ENCODE measurements at places on chromosomes 5 and 9.

DNA sequence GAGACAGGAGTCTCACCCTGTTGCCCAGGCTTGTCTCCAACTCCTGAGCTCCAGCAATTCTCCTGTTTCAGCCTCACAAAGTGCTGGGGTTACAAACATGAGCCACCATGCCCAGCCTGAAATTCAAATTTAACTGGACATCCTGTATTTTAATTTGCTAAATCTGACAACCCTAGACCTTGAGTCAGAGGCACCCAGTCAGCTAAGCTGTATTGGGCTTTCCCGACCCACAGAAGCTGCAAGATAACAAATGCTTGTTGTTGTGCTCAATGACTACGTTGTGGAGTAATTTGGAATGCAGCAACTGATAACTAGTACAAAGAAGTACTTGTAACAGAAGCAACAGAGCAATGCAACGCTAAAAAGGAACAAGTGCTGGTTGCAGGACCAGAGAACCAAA lies 533.1 kb downstream of the NTRK2 start:
- H3K4me1 ChIP-seq: no peaks in the 10 kb centered on the region
- H3K27me3 ChIP-seq: no peaks in the 10 kb centered on the region
- H3K36me3 ChIP-seq: no peaks in the 10 kb centered on the region
- no peak overlapping the region for H3K27ac ChIP-seq
- DNase-seq: no peak

DNA sequence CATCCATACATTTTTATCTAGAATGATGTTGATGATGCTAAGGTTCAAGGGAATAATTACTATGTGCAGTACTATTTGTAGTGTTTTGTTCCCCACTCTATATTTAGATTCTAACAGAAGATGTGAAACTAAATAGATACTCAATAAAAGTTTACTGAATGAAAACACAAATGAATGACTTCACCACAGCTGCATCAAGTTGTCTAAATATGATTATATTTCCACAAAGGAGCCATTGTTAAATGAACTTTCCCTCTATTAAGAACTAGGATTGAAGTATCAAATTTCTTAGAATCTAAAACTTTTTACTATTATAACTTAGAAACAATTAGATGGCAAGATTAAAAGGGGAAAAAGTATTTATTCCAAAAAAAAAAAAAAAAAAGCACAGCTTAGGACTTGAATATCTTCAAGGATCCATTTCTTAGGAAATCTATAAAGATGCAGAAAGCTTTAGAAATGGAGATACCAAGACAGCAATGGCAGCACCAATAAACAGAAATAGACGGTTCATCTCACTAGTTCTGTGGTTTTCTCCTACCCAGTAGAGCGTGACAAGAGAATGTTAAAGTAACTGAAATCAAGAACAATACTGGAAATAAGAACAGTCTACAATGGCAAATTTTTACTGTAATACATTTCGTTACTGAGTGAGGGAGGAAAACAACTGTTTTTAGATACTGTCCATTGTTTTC lies 347.6 kb downstream of the EBF1 start:
- no peaks in the 10 kb centered on the region for H3K36me3 ChIP-seq
- no peaks in the 10 kb centered on the region for H3K27me3 ChIP-seq
- no peaks in the 10 kb centered on the region for H3K4me1 ChIP-seq
- H3K27ac ChIP-seq: no peak overlapping the region
- H3K4me3 ChIP-seq: no peak overlapping the region
- no peak for DNase-seq

DNA sequence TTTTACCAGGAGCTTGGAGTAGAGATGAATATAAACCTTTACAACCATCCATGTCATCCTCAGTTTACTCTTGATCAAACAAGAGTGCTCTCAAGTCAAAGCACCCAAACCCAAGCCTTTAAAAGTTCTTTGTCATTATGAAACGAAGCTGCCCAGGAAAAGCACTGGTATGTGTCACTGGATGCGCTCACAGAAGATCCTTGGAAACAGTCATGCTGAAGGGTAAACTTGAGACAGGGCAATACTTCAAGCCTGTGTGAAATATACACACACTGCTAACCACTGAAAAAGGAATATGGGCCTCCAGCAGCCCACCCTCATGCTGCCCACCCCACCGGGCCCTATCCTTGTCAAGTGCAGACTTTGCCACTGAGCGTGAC lies 84.5 kb downstream of the PRRT1B start:
- no peak overlapping the region for H3K4me3 ChIP-seq
- DNase-seq: no peak
- H3K27me3 ChIP-seq: no peaks in the 10 kb centered on the region
- no peaks in the 10 kb centered on the region for H3K4me1 ChIP-seq
- H3K36me3 ChIP-seq: peaks cover 46% of the 10 kb centered on the region

GRCh38 chr9:34512131-34513078 lies 10.4 kb downstream of the ENHO start:
- H3K4me3 ChIP-seq: no peak overlapping the region
- no peaks in the 10 kb centered on the region for H3K27me3 ChIP-seq
- H3K27ac ChIP-seq: no peak overlapping the region
- no peaks in the 10 kb centered on the region for H3K4me1 ChIP-seq
